Mammary epithelial cell (primary cell): ENCODE measurements at places on chromosomes 1 and 21.
A peak's percentile ranks its signal among the peaks of the same experiment; 100 is the strongest.

- DNase-seq, result no peak
Observed at GRCh38 chr1:74423471-74423870, 88.9 kb downstream of the LRRC53 start.

- no peak for DNase-seq
Observed at GRCh38 chr1:22350171-22350923, 101.3 kb upstream of the ZBTB40 start.

DNA sequence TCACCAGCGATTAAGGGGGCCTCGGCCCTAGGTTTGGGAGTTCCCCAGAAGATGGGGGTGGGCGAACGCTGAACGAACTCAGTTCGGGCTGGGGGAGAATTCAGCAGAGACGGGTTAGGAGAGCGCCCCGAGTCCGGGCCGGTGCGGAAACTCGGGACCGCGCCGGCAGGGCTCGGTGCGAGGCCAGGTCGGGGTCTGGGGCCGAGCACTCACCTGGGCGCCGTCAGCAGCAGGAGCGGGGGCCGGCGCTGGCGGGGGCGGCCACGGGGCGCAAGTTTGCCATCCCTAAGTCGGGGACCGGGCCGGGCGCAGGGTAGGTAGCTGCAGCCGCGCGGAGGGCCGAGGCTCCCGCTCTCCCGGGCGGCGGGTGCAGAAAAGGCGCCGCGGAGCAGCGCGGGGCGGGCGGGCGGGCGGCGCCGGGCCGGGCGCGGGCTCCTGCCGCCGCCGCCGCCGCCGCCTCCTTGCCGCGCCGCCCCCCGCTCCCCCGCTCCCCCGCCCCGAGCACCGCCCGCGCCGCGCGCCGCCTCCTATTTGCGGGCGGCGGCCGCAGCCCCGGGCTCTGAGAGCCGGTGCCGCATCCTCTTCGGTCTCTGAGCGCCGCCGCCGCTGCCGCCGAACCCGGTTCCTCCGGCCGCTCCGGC lies 349 bp downstream of the ADGRB2 start:
- no peak for DNase-seq

- DNase-seq, result peak; percentile 81
Observed at GRCh38 chr1:99557546-99558202, 88.2 kb upstream of the PALMD start.
